ENCODE measurements at places on chromosomes 3 and 15.

DNA sequence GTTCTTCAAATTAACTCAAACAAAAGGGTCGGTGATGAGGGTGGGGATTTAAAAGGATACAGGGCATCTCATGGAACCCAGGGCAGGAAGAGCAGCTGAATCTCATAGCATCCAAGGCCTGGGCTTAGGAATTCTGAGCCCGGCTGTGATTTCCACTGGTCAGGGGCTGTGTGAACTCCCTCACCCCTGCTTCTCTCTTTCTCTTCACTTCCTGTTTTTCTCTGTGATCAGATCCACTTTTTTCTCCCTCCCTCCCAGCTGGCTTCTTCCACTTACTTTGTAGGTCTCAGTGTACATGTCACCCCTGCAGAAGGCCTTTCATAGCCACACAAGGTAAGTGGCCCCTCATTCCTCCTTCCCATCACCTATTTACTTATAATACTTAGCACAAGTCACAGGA, 68.2 kb upstream of the CORO2B start:
- no peak for DNase-seq

GRCh38 chr15:95226835-95227234, 995.5 kb downstream of the MCTP2 start:
- DNase-seq: no peak

DNA sequence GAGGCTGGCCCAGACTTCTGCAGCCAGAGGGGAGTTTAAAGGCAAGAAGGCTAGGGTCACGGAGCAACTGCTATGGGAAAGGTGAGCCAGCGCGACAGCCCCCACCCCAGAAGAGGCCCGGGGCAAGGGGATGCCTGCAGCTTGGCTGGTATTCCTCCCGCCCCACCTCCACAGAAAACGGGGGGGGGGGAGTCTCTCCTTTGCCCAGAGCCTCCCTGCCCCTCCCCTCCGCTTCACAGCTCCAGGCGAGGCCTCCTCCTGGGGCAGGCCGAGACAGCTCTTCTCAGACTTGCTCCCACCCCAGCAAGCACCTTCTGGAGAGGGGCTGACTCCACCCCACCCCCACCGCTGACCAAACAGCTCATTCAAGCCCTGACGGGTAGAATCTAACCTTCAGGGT, 13.4 kb downstream of the ANP32A start:
- no peak for DNase-seq

DNA sequence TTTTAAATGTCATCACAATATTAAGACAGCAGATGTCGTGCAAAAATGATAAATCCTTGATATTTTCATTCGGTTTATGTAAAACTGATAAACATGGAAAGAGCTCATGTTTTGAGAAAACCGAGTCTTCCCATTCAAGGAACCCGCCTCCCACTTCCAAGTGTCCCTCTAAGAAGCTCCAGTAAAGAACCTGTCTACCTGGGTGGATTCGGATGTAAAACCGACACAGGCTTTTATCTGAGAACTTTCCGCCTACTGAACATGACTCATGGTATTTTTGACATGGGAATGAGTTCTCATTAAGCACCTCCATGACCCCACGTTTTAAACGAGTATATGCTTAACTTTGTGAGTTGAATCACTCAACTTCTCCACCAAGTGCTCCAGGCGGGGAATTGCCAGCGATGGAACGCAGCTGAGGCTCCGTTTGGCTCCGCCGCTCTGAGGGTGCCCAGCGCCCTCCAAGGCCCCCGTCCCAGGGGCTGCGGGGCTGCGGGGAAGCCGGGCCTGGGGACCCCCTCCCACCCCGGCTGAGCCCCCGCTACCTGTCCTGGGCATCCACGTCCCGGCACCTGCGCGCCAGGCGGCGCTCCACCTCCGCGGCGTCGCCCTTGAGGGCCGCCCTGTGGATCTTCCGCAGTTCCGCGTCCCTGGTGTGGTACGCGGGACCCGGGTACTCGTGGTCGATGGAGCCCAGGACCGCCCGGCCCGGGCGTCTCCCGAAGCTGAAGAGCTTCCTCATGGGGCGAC, 119.9 kb downstream of the LMLN start:
- DNase-seq: no peak

GRCh38 chr3:124752051-124752450, 21.8 kb downstream of the UMPS start:
- no peak for DNase-seq

GRCh38 chr3:177364236-177364635, 167.0 kb upstream of the TBL1XR1 start:
- DNase-seq: no peak

- no peak for DNase-seq
Observed at GRCh38 chr15:80587816-80588456, 107.2 kb upstream of the ABHD17C start.

GRCh38 chr3:12483410-12483809, 870 bp upstream of the TSEN2 start:
- no peak for DNase-seq

GRCh38 chr15:32843219-32843815, 125.5 kb downstream of the GREM1 start:
- no peak for DNase-seq

DNA sequence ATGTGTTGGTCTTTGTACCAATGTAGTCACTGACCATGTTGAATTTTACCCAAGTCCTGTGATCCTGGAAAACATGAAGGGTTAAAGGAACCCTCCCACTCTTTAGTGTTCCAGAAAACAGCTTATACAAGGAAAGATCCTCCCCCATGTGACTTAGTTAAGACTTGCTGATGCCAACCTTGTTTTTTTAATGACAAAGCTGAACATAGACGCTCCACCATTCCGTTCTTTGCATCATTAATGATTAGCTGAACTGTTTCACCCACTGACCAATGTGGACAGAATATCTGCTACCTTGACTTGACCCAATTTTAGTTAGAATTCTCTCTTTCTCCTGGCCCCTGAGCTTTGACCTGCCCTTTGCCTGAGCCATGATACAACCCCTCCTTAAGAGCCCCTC, 3.5 kb upstream of the WDR72 start:
- no peak for DNase-seq

DNA sequence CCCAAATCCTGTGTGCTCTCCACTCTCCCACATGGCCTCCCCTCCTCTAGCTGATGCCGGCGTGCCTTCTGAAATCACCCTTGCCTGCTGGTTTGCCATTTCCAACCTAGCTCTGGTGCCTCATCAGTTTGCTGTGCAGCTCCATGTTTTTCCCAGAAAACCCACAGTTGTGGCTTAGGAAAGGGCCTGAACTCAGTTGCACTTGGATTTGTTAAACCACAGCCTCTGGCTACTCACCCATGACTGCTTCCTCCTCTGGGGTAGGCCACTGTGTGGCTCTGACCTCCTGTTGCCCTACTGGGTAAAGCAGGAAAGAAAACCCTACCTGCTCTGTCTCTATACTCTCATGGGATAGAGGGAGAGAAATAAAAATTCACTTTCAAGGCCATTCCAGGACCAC, 97.3 kb downstream of the DAPK2 start:
- no peak for DNase-seq

GRCh38 chr3:10106919-10107318, 1.1 kb downstream of the FANCD2OS start:
- DNase-seq: no peak

- DNase-seq: no peak
Observed at GRCh38 chr3:34920806-34921205, 718.5 kb upstream of the ARPP21 start.

- DNase-seq: no peak
Observed at GRCh38 chr15:60928970-60929369, 300.1 kb downstream of the RORA start.

DNA sequence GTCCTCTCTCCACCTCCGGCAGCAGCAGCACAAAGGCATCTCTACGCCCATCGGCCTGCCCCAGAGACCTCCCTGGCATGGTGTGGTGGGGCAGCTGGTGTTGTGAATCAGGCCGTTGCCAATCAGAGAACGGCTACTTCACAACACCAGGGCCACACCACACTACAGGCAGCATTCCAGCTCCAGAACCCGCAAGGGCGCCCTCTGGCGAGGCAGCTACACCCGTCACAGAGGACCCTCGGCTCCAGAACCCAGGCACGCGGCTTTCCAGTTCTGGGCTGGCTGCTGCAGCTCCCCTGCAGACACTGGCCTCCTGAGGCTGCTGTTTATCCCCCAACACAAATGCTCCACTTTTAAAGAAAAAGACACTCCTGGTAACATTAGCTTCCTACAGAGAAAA, 127.5 kb upstream of the TOPAZ1 start:
- no peak for DNase-seq

GRCh38 chr3:159929171-159930141, 59.2 kb upstream of the IL12A start:
- peak; percentile 75 for DNase-seq

- no peak for DNase-seq
Observed at GRCh38 chr3:53939086-53939582, 47.5 kb upstream of the SELENOK start.

DNA sequence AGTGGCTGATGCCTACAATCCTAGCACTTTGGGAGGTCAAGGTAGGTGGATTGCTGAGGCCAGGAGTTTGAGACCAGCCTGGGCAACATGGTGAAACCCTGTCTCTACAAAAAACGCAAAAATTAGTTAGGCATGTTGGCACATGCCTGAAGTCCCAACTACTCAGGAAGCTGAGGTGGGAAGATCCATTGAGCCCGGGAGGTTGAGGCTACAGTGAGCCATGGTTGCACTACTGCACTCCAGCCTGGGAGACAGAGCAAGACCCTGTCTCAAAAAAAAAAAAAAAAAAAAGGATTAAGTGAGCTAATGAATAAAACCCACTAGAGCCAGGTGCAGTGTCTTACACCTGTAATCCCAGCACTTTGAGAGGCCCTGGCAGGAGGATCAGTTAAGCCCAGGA, 6.7 kb upstream of the SEC11A start:
- no peak for DNase-seq

- DNase-seq: no peak
Observed at GRCh38 chr15:79036323-79036722, 54.3 kb downstream of the RASGRF1 start.

DNA sequence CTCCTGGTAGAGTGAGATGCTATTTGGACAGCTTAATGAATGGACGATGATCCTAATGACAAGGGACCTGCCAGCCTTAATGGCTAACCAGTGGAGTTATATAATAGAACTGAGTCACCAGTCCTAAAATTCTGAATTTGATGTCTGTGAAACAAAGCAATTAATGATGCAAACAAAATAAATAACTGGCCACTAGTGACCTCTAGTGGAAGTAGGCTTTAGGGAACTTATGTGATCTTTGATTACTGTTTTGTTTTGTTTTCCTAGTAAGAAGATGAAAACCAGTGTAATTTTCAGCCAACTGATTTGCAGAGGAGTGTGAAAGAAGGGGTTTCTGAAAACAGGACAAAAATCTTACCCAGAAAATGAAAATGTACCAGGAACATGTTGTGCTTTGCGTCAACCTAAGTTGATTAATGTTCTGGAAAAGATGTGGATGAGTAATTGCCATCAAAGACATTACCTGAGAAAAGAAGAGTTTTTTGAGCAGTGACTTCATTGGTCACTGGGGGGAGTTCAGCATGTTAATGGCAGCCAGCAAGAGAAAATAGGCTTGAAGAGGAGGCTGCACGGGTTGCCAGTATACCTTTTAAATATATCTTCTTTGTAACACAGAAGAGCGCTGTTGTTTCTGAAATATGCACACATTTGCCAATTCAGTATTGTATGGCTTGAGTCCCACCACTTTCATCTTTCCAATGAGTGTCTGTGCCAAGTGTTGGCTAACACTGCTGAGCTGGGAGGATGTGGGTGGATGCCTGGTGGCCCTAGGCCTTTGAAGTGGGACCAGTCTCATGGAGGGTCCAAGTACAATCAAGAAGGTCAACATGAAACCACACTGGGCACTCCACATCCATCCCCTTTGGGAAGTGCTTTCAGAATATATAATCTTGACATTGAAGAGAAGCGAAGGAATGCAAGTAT, 9.3 kb downstream of the VEPH1 start:
- peak; percentile 58 for DNase-seq

DNA sequence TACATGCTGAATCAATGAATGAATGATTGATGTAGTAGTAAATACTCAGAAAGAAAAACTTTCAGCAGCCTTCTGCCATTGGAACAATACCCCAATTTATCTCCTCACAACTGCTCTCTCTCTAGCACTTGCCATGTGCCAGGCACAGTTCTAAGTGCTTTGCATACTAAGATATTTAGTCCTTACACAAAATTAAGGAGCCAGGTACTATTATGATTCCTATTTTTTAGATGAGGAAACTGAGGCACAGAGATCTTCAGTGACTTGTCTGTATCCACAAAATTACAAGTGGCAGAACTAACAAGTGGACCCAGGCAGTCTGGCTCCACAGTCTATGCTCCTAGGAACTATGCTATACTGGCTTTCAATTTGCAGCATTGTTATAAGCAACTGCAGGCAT, 279.2 kb downstream of the LSAMP start:
- DNase-seq: no peak

DNA sequence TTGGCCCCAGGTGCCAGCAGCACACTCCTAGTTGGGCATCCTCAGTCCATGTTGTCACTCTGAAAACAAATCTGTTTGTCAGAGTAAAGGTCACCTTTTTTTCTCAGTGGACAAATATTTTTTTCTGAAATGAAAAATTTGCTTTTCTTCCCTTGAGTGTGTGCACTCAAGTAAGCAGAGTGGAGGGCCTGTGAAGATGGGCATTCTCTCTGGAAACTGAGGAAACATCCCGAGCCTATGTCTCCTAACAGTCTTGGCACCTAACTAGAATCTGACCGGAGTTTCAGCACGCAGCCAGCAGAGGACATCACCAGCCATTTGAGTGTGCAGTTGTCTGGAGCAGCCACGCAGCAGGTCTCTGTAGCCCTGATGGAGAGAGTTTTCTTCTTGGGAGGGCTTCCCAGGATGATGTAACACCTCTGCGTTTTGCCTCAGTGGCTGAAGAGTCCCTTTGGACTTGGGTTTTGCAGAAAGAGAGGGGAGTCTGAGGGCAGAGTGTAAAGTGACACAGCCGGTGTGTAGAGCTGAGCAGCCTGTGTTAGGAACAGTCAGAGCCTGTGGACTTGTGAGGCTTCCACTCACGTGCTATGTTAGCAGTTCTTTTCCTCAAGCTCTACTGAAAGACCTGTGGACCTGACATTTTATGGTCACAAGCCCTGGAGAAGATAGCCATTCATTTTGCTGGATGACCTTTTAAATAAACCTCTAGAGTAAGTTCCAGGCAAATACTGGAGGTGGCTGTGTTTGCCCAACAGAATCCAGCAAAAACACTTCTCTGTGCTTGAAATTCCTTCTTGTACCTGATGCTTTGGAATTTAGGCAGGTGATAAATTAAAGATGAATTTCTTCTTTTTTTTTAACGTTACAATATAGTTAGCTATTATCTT, 51.6 kb downstream of the ABHD2 start:
- DNase-seq: no peak

DNA sequence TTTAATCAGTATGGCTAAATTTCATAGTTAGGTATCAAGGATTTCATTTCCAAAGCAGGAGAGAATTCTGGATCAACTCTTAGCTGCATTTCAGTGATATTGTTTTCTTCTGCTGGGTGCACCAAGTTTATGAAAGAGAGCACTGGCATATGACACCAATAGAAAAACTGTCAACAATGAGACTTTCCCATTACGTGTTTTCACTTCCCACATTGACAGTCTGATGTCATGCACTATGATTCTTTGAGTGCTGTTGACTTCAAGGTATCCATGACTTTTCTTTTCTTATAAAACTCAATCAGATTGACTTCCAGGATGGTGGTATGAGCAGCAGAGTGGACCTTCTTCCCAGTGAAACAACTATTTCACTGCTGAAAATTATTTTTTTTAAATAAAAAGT, 476.1 kb downstream of the EDEM1 start:
- no peak for DNase-seq

All from HS-5 (cell line).